Esophagus squamous epithelium (tissue), 5 donors: ENCODE measurements at places on chromosomes 5 and 9.

GRCh38 chr9:110048976-110049698 lies 158.8 kb downstream of the C9orf152 start:
- DNase-seq: no peak

GRCh38 chr9:78213712-78214111 lies 22.2 kb upstream of the CEP78 start:
- no peak for DNase-seq

DNA sequence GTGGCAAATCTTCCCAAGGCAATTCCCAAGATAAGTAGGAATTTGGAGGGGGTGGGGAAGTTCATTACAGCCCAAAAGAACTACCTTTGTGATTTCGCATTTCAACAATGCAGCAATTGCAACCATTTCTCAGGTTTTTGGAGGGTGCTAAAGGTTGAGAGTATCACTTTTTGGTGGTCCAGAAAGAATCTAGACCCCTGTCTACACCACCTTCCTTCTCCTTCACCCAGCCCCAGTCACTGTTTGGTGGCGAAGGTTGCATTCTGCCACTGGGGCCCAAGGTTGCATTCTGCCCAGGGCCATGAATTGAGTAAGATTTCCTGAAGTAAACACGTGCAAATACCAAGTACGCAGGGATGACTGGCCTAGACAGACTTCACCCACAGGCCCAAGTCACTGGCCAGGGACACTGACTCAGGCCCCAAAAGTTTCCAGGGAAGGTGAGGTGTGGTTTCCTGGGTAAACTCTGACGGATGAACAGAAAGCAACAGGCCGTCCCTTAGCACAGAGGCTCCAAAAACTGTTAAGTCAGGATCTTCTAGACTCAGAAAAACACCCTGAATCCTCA lies 5.7 kb downstream of the PDE6A start:
- no peak for DNase-seq

DNA sequence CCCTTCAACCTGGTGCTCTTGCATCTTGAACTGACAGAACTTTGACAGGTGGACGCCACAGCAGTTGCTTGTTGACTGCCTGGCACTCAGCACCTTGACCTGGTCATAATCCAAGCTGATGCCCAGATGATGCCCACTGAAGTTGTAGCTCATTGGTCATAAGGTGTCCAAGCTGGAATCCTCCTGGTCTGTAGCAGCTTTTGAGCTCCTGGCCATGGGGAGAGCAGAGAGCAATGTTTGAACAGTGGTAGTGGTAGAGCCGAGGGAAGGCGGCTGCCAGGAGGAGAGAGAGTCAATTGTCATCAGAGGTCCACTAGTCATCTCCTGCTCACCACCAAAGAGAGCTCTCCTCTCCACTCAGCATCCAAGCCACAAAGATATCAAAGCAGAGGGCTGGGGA lies 23.3 kb downstream of the CSF2 start:
- DNase-seq: no peak

DNA sequence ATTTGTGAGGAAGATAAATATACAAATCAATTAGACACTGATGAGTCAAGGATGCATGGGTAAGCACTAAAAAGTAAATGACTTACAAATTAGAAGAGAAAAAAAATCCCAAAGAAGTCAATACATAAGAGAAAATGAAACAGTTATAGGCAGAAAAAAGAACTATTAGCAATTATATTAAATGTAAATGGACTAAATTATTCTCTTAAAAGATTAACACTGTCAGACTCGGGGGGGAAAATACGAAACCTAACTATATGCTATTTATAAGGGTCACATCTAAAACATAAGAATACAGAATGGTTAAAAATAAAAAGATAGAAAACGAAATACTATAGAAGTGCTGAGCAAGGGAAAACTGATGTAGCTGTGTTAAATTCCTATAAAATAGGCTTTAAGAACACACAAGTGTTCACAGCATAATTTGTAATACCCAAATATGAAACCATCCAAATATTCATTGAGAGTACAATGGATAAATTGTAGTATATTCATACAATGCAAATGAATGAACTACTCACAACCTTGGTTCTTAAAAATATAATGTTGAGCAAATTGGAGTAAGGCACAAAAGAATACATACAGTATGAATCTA lies 67.1 kb upstream of the SH3PXD2B start:
- no peak for DNase-seq

DNA sequence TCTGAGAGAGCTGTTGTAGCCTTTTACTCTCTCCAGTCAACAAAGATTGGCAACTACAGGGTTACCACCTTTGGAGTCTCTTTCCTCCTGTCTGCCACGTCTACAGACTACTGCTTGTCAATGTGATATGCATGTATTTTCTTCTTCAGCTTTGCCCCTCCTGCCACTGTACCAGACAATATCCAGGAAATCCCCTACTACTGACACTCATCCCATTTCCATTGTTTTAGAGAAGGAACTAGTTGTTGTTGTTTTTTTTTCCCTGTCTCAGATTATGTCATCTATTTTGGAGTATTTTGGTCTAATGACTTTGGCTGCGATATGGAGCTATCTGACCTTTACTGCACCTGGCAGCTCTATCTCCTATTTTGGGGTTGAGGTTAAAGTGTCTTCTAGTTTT lies 50.1 kb upstream of the MACIR start:
- no peak for DNase-seq

DNA sequence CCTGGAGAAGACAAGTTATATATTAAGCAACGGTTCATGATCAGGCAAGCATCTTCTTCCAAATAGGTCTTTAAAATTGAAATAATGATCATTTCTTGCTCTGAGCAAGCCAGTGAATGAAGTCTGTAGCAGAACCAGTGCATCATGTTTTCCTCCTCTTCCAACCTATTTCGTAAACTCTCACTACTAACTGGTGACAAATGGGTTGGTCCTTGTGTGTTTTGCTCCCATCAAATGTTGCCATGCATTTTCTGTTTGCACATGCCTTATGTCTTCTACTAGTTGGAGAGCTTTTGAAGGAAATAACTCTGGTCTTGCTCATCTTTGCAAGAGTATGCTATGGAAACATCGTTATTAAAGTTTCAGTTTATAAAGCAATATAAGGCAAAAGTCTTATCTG lies 37.2 kb upstream of the SPDL1 start:
- DNase-seq: no peak

DNA sequence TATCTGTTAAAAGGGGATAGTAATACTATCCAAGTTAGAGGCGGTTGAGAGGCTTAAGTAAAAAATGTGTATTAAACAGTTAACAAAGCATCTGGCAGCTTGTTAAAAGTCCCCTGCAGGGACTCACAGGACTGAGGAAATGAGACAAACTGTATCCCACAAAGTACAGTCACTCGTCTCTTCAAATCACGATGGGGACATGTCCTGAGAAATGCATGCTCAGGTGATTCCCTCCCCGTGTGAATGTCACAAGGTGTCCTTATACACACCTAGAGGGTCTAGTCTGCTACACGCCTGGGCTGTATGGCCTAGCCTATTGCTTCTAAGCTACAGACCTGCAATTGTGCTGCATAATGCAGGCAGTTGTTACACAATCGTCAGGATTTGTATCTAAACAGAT lies 237.0 kb downstream of the IRX2 start:
- no peak for DNase-seq

GRCh38 chr5:6755519-6755918 lies 42.3 kb downstream of the TENT4A start:
- DNase-seq: no peak

DNA sequence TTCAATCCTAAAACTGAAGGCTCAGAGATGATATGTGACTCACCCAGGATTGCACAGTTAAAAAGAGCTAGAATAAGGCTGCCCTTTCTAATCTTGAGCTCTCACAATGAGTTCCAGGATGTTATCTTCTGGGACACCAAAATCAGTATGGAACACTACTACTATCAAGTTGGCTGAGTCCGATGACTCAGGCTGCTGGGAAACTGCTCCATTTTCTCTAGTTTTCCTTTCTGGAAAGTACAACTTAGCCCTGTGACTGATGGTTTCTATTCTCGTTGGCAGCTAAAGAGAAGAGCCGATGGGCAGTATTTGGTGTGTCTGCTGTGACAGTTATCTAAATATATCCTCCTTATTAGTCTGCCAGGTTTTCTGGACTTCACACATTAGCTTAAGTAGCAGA lies 37.9 kb upstream of the DPYSL3 start:
- DNase-seq: no peak

DNA sequence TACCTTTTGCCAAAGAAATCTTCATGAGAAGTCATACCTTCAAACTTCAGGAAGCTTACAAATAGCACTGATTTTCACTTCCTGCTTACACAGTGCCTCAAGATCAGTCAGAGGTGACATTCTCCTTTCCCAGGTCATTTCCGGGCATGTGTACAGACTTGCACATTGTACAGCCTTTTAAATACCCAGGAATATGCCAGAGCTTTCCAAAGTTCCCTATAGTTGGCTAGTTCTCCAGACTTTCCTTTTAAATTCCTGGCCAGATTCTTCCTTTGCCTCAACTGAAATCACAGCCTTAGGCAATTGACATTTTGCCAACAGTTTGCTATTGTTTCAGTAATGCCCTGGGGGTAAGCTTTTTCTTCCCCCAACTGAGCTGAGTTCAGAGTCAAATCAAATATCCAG lies 47.2 kb downstream of the RFX3 start:
- no peak for DNase-seq

DNA sequence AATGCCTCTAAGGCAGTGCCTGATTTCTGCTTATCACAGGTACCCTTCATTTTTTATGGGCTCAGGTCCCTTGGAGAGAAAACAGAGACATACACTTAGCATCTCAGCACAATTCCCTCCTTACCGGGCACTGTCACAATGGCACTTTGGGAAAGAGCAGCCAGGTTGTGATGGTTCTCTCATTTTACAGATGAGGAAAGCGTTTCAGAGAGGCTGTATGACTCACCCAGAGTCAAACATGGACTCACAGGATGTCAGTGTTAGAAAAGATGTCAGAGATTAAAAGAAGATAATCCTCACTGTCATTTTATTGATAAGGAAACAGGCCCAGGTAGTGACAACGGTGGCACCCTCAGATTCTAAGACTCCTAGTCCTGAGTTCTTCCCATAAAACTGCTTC lies 12.0 kb upstream of the SLC31A2 start:
- no peak for DNase-seq

- DNase-seq: no peak
Measured at GRCh38 chr5:157571357-157571827, 4.2 kb downstream of the ADAM19 start.
